ENCODE measurements at places on chromosomes 6 and 20. TPM values are rescaled to one million over a fixed set of nuclear protein-coding genes. Genes with fewer than 3 reads are reported as not detected.

The BMP2 gene
- 16.6 TPM for polyA plus RNA-seq

The TSPO2 gene
- polyA plus RNA-seq, result 0.82 TPM

The KCNG1 gene
- 5.7 TPM for polyA plus RNA-seq

The B3GAT2 gene
- polyA plus RNA-seq, result 1.1 TPM

The GJA10 gene
- not detected for polyA plus RNA-seq

The VPS16 gene
- polyA plus RNA-seq, result 43.5 TPM

The NRM gene
- polyA plus RNA-seq, result 34.1 TPM

The BNIP5 gene
- polyA plus RNA-seq, result 0.11 TPM

The PTPRK gene
- 52.1 TPM for polyA plus RNA-seq

The TOX2 gene
- 4.7 TPM for polyA plus RNA-seq

The CAGE1 gene
- polyA plus RNA-seq, result not detected

The ZC2HC1B gene
- polyA plus RNA-seq, result not detected

The PACRG gene
- 16.6 TPM for polyA plus RNA-seq

The FOXQ1 gene
- 11.8 TPM for polyA plus RNA-seq

The FAM184A gene
- polyA plus RNA-seq, result 11.4 TPM

The ZNF831 gene
- polyA plus RNA-seq, result 0.10 TPM

The HEY2 gene
- polyA plus RNA-seq, result 7.6 TPM

The LY6G6D gene
- not detected for polyA plus RNA-seq

The CDSN gene
- not detected for polyA plus RNA-seq

The ADGRF1 gene
- polyA plus RNA-seq, result 72.0 TPM

The ROS1 gene
- 0.08 TPM for polyA plus RNA-seq

The ENPP4 gene
- polyA plus RNA-seq, result 13.8 TPM

The TCF21 gene
- 173 TPM for polyA plus RNA-seq

The IL17A gene
- not detected for polyA plus RNA-seq

The ZBP1 gene
- 0.13 TPM for polyA plus RNA-seq

The MYT1 gene
- 0.55 TPM for polyA plus RNA-seq

The LHFPL5 gene
- polyA plus RNA-seq, result 0.32 TPM

The PLCB4 gene
- 18.2 TPM for polyA plus RNA-seq

The KIF25 gene
- polyA plus RNA-seq, result 0.53 TPM

The FANCE gene
- 9.1 TPM for polyA plus RNA-seq

The FAM110A gene
- polyA plus RNA-seq, result 9.8 TPM
